SJSA1 (cell line): ENCODE measurements at places on chromosomes 6 and 20. TPM values are rescaled to one million over a fixed set of nuclear protein-coding genes. Genes with fewer than 3 reads are reported as not detected.

GNMT gene
- total RNA-seq, result 0.58 TPM in 1 of 2 replicates, not detected in the other

HLA-DQA2 gene
- total RNA-seq, result not detected in 2 replicates

HTR1B gene
- total RNA-seq, result not detected in 2 replicates

CYP39A1 gene
- total RNA-seq, result 1.6 and 2.1 TPM in 2 replicates

MEI4 gene
- not detected in 2 replicates for total RNA-seq

PRSS35 gene
- 0.60 and 1.1 TPM in 2 replicates for total RNA-seq

CRYBG1 gene
- 6.4 and 10.1 TPM in 2 replicates for total RNA-seq

DEFB132 gene
- not detected in 2 replicates for total RNA-seq

ARHGAP40 gene
- total RNA-seq, result 0.06 TPM in 1 of 2 replicates, not detected in the other

LY6G6C gene
- not detected in 2 replicates for total RNA-seq

CEP43 gene
- 33.0 and 35.1 TPM in 2 replicates for total RNA-seq

CST2 gene
- not detected in 2 replicates for total RNA-seq

C20orf202 gene
- not detected in 2 replicates for total RNA-seq

DNA sequence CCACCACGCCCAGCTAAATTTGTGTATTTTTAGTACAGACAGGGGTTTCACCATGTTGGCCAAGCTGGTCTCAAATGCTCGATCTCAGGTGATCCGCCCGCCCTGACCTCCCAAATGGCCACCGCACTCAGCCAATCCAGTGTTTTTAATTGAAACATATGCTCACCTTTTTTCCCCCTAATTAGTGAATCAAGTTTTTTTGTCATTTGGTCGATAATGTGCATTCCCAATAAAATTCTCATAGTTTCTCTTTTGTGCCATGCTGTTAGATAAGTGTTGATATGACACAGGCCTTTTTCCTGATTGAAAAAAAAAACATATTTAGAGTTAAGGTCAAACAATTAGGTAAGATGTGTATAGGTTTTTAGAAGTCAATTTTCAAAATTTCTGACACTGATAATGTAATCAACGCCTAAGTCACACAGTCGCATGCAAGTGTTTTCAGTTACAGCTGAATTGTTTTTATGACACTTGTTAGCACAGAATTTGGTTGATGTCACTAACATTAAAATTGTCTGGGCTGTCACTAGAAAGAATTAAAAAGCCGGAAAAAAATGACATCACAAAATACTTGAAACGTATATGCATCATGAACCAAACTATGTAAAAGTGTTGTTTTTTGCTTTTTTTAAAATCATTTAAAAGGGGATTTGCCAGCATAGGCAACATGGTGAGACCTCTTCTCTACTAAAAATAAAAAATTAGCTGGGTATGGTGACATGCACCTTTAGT lies 21.9 kb downstream of the ZNF217 start:
- no peak for DNase-seq

GRCh38 chr6:75563032-75563431 lies 38.6 kb upstream of the SENP6 start:
- no peak for DNase-seq

GRCh38 chr20:5807431-5807830 lies 57.2 kb downstream of the SHLD1 start:
- no peak for DNase-seq

- no peak for DNase-seq
These were observed 1.3 kb downstream of the MAS1 start for GRCh38 chr6:159892053-159892452.

DNA sequence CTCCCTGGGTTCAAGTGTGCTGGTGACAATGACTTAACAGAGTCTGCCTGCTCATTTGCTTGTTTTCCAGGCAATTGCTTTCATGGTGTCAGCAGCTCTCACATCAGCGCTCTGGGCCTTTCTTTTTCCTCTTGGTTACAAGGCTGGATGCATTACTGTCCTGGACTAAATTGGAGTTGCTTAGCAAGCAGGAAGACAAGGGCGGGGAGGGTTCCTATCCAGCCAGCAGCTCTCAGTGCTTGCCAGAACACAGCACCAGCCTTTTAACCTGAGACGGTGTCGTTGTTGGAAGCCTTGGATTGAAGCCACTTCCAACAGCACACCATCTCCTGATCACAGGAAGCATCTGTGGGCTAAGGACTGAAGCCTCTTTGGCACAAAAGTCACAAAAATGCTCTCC lies 606.9 kb downstream of the CDH26 start:
- no peak for DNase-seq

DNA sequence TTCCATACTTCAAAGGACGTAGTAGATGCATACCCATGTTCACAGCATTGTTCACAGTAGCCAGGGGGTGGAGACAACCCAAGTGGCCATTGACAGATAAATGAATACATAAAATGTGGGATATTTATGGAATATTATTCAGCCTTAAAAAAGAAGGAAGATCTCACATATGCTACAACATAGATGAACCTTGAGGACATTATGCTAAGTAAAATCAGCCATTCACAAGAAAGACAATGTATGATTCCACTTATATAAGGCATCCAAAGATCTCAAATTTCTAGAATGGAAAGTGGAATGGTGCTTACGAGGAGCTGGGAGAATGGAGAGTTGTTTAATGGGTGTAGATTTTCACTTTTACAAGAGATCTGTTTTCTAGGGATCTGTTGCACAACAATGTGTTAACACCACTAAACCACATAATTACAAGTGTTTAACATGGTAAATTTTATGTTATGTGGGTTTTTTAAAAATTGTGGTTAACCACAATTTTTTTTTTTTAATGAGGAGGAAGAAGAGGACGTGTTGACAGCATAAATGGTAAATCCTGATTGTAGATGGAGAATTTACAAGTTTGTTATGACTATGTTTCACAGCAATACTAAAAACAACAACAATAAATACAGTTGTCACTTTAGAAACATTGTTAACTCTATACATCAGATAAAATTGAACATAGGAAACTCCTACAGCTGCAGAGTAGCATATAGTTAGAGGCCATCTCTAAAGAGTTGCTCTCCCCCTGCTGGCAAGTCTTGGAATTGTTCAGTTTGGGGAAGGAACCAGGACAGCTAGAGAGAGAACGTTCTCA lies 41.6 kb downstream of the CCN2 start:
- peak; percentile 77 for DNase-seq

GRCh38 chr6:42848700-42849099 lies 30.7 kb upstream of the RPL7L1 start:
- no peak for DNase-seq

DNA sequence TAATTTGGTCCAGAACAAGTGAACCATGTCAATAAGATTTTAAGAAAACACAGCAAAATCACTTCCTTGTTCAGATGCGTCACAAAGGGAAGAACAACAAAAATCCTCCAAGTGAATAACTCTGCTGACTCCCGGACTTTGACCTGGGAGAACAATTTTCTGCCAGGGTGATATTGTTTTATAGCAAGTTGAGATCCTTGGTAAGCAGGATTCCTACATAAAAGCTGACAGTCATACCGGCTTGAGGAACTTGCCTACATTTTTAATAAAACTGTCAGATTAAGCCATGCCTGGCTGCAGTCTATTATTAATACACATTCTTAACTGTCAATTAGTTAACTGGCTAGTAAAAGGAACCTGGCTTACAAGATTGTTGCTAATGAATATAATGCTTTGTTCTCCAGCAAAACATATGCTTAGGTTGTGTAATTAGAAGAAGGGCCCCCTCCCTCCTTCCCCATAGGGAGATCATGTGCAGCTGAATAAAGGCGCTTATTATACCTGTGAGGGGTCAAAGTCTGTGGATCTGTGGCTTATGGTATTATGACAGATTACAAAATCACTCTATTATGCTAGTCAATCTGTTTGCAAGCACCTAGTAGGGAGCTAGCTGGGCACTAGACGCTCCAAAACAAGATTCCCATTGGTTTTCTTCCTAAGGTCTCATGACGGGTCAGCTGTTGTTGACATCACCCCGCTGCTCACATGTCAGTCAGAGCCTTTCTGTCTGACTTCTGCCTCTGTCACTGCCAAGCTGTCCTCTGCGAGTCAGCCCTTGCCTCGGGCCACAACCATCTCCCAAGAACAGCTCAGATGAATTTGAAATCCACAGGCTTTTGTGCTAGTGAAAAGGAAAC lies 44.6 kb upstream of the SEC63 start:
- no peak for DNase-seq

- peak; percentile 79 for DNase-seq
These were observed 68.0 kb downstream of the BMP7 start for GRCh38 chr20:57198132-57199072.

DNA sequence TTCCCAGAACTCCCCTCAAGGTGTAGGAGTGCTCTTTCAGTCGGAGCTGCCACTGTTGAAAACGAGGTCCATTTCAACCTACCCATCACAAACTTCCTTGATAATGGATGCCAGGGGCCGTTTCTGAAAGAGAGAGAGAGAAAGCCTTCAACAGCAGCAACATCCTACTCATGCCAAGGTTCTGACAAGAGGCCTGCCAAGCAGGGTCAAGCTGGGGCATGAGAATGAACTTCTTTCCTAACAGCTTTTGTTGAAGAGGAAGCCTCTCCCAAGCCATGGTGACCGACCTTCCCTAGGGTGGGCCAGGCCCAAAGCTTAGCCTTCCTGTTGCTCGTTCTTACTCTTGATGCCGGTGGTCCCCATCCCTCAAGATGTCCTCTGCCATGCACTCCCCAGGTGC lies 12.4 kb downstream of the ELMO2 start:
- DNase-seq, result no peak

DNA sequence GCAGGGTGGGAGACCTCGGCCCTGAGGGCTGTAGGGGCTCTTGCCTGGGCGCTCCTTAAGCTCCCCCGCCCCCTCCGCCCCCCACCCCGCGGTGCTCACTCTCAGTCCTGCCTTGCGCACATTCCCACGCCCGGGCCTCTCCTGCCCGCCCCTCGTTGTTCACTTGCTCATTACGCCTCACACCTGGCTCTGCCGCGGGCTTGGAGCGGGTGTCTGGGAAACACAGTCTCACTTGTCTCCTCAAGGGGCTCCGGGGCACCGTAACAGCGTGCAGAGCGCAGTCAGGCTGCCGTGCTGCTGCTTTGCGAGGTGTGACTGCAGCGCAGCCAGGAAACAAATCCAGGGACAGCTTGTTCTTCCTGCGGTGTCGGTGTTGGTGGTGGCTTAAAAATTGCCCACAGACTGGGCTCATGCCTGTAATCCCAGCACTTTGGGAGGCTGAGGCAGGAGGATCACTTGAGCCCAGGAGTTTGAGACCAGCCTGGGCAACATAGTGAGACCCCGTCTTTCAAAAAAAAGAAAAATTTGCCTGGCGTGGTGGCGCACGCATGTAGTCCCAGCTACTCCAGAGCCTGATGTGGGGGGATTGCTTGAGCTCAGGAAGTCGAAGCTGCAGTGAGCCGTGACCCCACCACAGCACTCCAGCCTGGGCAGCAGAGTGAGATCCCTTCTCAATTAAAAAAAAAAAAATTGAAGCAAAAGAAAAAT lies 4.6 kb downstream of the NPBWR2 start:
- DNase-seq, result no peak

DNA sequence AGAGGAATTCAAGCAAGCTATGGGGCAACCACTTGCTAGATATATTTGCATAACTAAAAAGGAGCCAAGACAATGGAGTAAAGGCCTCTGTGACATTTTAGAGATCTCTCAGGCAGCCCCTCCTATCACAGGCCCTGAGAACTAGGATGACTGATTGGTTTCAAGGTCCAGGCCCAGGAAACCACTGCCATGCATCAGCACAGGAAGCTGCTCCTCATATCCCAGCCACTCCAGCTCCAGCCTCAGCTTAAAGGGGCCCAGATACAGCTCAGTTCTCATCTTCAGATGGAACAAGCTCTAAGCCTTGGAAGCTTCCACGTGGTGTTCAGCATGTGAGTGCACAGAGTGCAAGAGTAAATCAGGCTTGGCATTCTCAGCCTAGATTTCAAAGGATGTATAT lies 21.1 kb upstream of the THBS2 start:
- DNase-seq, result no peak

DNA sequence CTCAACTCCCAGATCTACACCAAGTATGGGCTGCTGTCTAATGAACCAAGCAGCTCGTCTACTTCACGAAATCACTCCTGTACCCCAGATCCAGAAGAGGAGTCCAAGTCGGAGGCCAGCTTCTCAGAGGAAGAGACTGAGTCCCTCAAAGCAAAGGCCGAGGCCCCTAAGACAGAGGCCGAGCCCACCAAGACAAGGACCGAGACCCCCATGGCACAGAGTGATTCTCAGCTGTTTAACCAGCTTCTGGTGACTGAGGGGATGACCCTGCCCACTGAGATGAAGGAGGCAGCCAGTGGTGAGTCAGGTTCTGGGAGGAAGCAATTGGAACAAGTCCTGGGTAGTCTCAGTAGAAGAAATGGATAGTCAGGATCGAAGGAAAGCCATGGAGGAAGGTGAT lies 5.8 kb downstream of the CUL9 start:
- DNase-seq, result no peak

GRCh38 chr6:150601439-150601838 lies 1.8 kb downstream of the PLEKHG1 start:
- DNase-seq, result no peak

DNA sequence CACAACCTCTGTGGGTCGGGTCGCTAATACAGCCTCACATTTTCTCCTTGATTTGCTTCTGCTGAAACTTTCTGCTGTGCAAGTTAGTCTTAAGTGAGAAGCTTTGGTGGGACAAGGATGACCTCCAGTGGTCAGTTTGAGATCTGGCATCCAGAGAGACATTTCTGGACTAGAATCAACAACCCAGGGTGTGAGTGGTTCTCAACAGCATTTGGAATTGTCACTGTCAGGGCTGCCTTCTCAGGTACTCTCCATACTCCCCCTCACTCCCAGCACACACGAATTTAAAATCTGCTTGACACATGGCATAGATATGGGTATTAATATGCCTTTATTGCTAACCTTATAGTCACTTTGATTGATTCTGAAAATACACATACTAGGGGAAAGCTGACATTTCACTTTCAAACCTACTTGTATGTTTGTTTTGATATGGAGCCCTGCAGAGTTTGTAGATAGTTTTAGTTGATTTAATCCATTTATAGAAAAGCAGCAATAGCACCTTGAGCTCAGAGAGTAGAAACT lies 13.2 kb downstream of the OTOR start:
- DNase-seq, result no peak

- DNase-seq, result no peak
These were observed 56.6 kb downstream of the PCMT1 start for GRCh38 chr6:149806127-149806526.

DNA sequence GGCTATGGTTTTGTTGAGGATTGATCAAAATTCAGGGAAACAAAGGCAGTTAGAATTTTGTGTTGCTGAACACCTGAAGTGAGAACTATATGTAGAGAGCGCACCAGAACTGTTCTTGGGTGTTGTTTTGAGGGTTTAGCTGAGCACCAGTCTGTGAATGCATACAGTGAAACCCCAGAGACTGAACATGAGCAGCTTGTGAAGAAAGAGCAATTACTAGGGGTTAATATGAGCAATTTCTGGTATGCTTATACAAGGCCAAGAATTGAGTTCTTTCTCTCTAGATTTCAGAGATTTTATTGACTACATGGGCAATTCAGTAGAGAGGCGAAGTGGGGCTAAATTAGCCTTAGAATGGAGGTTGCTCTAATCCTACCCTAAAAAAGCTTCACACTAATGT lies 93.9 kb downstream of the CD2AP start:
- DNase-seq, result no peak
